CD4-positive, alpha-beta T cell treated with Interleukin-17A for 1 hour (primary cell): ENCODE measurements at places on chromosomes 16 and 17.

DNA sequence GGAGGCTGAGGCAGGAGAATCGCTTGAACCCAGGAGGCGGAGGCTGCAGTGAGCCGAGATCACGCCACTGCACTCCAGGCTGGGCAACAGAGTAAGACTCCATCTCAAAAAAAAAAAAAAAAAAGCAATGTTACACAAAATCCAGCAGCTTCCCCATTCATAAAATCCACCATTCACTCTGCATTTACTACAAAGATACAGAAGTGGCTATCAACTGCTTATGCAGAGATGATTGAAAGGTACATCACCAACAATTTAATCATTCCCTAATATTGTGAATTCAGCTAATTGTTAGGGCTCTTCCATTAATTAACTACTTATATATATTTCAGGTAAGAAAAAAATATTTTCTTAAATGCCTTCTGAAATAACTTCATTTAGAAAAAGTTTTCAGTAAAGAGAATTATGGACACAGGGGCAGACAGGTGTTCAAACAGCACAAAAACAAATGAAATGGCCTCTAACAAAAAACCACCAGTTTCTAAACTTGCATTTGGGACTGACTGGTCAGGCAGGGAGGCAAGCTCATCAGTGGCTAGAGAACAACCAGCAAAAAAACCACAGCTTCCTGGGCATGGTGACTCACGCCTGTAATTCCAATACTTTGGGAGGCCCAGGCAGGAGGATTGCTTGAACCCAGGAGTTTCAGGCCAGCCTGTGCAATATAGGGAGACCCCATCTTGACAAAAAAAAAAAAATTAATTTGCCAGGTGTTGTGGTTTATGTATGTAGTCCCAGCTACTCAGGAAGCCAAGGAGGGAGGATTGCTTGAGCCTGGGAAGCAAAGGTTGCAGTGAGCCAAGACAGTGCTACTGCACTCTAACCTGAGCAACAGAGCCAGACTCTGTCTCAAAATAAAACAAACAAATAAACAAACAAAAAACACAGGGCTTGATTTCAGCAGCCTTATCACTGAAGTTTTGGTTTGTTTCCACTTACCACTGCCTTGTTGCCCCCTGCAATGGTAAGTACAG lies 26.3 kb downstream of the ERN1 start:
- DNase-seq: no peak

DNA sequence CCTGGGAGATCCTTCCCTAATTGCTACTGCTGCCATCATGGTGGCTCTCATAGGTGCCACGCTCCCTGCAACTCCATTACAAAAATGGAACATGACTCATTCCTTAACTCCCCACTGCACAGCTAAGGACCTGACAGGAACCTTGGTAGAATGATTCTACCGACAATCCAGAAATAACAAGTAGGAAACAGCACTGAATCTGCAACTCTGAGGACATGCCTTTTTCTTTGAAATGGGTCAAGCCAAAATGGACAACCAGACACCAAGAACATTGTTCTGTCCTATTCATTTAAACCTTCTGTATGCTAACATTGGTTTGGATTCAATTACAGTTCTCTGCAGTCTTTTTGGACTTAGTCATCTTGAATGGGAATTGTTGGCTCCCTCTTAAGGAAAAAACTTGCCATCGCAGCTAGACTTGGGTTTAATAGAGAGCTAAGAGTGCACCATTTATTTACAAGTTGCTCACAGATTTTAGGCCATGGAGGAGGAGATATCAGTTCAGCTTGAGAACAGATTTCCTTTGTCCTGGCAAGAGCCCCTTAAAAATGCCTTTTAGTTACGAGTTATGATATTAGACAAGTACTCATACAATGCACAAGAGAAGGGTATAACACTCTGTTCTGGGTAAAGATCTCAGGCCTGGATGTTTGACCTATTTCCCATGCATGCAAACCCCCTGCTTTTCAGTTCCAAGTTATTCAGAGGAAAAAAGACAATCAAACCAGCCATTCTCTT lies 20.9 kb upstream of the NSRP1 start:
- DNase-seq: peak; percentile 26

DNA sequence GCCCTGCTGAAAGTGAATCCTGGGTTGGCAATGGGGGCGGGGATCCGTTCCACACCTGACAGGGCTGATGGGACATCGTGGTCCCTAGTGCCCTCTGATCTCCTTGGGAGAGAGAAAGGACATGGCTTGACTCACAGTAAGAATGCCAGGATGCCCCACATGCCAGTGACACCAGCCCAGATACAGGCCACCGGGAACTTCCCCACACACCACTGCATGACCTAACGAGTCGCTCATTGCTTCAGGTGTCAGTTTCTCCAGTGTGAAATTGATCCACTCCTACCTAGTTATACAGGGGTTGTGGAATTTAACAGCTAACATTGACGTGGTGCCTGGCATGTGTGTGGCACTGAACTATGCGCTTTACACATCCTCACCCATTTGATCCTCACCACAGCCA lies 7.5 kb downstream of the CD300LG start:
- DNase-seq: no peak

DNA sequence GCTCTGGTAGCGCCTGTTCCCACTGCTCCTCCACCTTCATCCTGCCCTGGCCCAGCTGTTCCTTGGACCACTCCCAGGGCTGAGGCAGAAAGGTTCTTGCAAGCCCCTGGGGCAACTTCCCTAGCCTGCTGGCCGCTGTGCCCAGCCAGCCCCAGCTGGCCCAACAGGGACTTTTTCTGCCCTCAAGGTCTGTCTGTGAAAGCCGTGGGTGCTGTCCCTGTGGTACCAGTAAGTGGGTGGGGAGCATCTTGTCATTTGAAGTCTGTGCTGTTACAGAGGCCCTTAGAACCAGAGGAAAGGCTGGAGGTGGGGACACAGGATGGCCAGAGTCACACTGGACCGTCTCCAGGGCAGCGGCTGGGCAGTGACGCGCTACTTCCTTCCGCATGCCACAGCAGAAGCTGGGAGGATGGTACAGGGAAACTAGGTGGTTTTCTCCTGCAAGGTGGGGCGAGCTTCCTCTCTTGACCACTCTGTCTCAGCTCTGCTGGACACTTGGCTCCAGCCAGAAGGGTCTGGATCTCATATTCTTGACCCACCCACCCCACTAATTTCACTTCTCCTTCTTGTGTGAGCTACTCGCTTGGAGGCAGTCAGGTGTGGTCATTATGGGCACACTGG lies 87.8 kb downstream of the PLCG2 start:
- no peak for DNase-seq

DNA sequence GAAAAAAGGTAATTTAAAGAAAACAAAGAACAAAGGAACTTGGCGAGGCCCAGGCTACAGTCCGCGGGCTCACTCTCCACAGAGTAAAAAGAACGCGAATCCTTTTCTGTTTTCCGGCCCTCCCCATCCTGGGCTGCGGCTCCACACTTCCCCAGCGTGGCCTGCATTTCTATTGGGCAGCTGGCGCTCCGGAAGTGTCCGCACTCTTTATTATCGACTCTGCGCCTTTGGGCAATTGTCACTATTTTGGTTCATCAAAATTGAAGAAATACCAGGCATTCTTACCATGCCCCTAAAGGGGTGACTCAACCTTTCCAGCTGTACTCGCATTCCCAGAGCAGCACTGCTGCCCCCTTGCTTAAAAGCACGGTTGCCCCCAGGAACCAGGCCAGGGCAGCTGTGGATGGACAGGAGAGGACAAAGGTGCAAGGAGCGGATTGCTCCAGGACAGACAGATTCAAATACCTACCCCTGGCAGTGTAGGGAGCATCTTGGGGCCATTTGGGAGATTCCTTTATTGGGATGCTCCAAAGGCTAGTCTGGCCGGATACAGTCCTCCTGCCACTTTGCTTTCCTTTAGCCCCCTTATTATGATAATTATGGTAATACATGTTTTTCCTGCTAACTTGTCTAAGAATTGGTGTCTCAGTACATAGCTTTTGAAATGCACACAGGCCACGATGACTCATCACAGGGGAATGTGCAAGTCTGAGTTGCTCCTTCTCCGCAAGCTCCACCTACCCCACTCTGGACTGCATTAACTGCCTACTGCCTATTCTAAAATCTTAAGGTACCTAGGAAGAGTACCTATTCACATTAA lies 985 bp upstream of the SLFN12 start:
- peak; percentile 58 for DNase-seq

DNA sequence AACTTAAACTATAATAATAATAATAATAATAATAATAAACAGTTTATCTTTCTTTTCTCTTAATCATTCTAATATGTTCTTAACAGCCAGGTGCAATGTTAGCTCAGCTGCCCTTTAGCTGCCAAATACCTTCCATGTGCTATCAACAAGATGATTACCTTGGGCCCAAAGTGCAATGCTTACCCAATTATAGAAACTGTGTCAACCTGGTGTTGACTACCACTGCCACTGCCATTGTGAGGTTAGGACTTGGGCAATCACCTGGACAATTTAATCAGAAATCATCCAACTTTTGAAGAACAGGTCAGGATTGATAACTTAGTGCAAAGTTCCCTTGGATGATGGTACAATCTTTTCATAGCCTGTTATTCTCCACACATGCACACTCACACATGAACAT lies 371.8 kb upstream of the SALL1 start:
- no peak for DNase-seq
